Kidney (tissue), 22 donors: ENCODE measurements at places on chromosomes 2 and 18. TPM values are rescaled to one million over a fixed set of nuclear protein-coding genes. Genes with fewer than 3 reads are reported as not detected.
A peak's percentile ranks its signal among the peaks of the same experiment; 100 is the strongest.

- H3K27me3 ChIP-seq: no peaks in the 10 kb centered on the region
- DNase-seq: no peak
- no peak overlapping the region for H3K4me3 ChIP-seq
- no peak overlapping the region for H3K27ac ChIP-seq
These were observed 104.4 kb upstream of the SERPINE2 start for GRCh38 chr2:224143526-224143925.

DNA sequence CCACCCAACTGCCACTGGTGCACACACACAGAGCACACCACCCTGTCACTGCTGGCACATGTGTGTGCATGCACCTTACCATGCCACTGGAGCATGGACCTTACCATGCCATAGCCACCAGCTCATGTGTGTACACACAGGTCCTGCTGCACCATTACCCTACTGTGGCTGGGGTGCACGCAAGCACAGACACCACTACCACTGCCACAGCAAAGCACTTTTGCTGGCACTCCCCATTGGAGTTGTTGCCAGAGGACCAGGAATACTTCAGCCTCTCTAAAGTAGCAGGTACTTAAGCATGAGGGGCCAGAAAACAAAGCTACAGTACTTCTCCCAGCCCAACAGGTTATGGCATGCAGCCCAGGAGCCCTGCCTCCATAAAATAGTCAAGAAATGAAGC is 404.8 kb downstream of the MBD2 start:
- no peak overlapping the region for H3K27ac ChIP-seq
- H3K27me3 ChIP-seq: no peaks in the 10 kb centered on the region
- no peak overlapping the region for H3K4me3 ChIP-seq
- no peak for DNase-seq
- H3K36me3 ChIP-seq: no peaks in the 10 kb centered on the region

DNA sequence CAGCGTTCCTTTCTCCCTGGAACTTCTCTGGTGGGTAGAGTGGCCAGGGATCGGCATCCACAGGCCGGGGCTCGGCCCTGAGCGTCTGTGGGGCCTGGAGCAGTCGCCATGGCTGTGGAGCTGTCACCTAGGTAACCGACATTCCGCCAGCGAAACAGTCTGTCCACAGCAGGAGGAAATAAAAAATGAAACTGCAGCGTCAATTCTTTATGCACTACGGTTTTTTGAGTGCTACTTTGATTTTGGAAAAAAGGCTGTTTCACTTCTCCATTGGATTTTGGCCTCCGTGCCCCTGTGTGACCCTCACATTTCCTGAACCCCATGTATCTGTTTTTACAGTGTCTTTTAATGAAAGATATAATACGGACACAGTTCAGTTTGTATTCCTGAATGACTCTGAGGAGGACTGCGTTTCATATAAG is 163.4 kb downstream of the LDLRAD4 start:
- H3K27me3 ChIP-seq: no peaks in the 10 kb centered on the region
- peak; percentile 84 for DNase-seq
- peak overlapping the region; percentile 93 for H3K27ac ChIP-seq
- H3K36me3 ChIP-seq: no peaks in the 10 kb centered on the region
- no peak overlapping the region for H3K4me3 ChIP-seq

DNA sequence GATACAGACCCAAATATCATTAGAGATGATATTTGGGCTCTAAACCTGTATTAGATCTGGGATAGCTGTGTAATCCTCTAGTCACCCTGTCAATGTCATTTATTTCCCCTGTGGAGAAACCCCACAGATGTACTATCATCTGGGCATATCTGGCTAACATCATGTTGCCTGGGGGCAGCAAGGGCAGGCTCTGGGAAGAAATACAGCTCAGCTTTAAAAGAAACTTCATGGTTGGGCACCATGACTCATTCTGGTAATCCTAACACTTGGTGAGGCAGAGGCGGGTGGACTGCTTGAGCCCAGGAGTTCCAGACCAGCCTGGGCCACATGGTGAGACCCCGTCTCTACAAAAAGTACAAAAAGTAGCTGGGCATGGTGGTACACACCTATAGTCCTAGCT is 282.5 kb downstream of the SLC8A1 start:
- DNase-seq: no peak
- peaks cover 2% of the 10 kb centered on the region for H3K4me1 ChIP-seq
- H3K36me3 ChIP-seq: no peaks in the 10 kb centered on the region
- no peak overlapping the region for H3K27ac ChIP-seq
- H3K27me3 ChIP-seq: no peaks in the 10 kb centered on the region

- no peak overlapping the region for H3K4me3 ChIP-seq
- DNase-seq: no peak
- no peaks in the 10 kb centered on the region for H3K4me1 ChIP-seq
- H3K27me3 ChIP-seq: peaks cover 5% of the 10 kb centered on the region
- H3K27ac ChIP-seq: no peak overlapping the region
These were observed 3.6 kb downstream of the GALNT3 start for GRCh38 chr2:165790466-165790865.

DNA sequence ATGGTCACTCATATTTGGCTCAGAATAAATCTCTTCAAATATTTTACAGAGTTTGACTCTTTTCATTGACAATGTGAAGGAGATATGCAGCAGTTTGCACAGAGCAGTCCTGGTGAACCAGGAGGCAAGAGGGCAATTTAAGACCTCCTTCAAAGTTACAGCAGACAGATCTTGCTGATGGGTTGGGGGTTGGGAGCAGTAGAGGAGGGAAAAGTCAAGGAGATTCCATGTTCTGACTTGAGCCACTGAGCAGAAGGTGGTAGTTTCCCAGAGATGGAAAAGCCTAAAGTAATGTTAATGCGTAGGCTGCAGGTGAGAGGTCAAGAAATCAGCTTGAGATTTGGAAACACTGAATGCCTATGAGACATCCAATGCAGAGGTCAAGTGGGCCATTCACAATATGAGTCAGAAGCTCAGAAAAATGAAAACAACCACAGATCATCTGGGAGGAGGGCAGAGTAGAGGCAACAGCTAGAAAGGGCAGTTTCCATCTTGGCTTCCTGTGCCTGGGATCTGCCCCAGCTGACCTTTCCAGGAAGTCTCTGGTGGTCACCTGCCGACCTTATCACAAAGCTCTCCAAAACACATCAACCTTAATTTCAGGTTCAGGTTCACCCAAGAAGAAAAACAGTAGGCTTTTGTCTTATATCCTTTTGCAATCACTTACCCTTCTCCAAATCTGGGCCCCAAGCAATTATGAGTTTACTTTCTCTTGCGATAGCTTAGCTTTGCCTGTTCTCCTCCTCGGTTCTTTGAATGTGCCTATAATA is 197.5 kb upstream of the ARL4C start:
- peaks cover 4% of the 10 kb centered on the region for H3K4me1 ChIP-seq
- no peak overlapping the region for H3K27ac ChIP-seq
- no peaks in the 10 kb centered on the region for H3K27me3 ChIP-seq

DNA sequence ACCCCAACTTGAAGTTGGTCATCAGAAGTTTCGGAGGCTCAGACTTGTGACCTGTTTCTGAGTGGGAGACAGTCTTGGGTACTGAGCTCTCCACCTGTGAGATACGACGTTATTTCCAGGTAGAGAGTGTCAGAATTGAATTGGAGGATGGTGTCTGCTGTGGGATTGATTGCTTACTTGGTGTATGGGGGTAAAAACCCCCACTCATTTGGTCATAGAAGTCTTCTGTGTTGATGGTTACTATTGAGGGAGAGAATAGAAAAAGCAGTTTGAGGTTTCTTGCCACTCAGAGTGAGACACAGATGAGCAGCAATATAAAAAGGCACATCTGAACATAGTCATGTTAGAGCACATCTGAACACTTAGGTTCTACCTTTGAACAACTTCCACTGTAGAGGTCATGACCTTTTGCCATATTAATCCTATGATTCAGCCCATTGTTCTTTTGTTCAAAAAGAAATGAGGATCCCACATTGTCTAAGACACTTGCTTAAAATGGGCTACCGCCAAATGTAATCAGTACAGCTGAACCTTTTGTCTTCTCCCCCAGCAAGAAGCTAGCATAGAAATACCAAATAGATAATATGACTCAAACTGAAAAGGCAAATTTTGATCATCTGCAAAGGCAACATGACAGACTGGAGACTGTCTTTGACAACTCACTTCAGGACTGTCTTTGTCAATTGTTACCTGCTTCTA is 73.3 kb downstream of the NAB1 start:
- H3K27ac ChIP-seq: no peak overlapping the region
- H3K27me3 ChIP-seq: no peaks in the 10 kb centered on the region
- peaks cover 4% of the 10 kb centered on the region for H3K4me1 ChIP-seq
- no peak overlapping the region for H3K4me3 ChIP-seq

PIAS2 gene
- polyA plus RNA-seq: 9.9 TPM

SCYGR4 gene
- not detected for polyA plus RNA-seq

ABCB11 gene
- polyA plus RNA-seq: not detected

RGPD4 gene
- polyA plus RNA-seq: not detected

GLB1L gene
- polyA plus RNA-seq: 19.7 TPM

FAM161A gene
- polyA plus RNA-seq: 1.5 TPM

WDR33 gene
- 19.8 TPM for polyA plus RNA-seq
